Vagina (tissue), 2 donors: ENCODE measurements at places on chromosomes 4 and X.

DNA sequence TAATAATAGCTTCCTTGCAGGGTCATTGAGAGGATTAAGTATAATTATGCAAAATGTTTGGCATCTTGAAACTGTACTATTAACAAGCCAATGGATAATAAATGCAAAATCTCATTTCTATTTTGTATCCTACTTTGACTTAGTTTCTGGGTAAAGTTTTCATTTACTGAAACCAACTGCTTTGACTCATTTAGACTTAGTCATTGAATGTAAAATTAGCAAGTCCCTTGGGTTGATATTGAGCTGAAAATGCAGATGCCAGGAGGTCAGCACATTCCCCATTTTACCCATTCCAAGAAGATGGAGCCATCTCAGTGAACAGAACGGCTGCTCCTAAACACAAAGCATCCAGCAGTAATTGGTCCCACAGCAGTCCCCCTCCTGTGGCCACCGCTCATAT is 74.7 kb upstream of the GATB start:
- no peaks in the 10 kb centered on the region for H3K4me1 ChIP-seq
- DNase-seq: no peak
- H3K27me3 ChIP-seq: no peaks in the 10 kb centered on the region
- H3K36me3 ChIP-seq: no peaks in the 10 kb centered on the region

DNA sequence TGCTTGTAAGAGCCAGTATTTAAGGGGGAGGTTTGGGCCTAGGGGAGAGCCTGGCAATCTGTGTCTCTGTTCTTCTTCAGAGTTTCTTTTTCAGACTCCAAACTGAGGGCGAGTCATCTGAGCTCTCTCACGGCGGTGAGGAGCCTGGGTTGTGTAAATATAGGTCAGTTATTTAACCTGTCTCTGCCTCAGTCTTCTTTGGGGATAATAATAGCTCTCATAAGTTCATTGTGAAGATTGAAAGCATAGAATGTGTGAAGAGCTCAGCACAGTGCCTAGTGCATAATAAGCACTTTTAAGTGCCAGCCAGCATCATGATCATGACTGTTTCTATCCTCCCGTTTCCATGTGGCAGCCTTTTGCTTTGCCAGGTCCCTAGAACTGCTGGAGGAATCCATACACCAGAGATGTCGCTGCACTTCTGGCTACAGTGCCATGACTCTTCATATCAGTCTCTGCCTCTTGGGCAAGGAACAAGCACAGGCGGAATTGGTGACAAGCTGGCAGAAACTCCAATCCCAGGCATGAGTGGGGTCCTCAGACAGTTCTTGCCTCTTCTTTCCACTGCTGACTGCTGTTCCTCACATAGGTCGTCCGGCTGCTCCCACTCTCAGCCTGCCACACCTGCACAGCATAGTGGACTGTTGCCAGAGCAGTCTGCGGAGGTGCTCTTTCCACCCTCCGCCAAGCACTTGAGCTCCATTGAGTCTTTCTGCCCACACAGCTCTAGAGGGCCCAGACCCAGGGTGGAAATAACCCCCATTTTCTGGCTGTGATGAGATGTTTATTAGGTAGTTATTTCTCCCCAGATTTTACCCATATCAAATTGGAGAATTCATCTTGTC is 103.7 kb upstream of the MAML3 start:
- H3K36me3 ChIP-seq: no peaks in the 10 kb centered on the region
- peaks cover 13% of the 10 kb centered on the region for H3K4me1 ChIP-seq

DNA sequence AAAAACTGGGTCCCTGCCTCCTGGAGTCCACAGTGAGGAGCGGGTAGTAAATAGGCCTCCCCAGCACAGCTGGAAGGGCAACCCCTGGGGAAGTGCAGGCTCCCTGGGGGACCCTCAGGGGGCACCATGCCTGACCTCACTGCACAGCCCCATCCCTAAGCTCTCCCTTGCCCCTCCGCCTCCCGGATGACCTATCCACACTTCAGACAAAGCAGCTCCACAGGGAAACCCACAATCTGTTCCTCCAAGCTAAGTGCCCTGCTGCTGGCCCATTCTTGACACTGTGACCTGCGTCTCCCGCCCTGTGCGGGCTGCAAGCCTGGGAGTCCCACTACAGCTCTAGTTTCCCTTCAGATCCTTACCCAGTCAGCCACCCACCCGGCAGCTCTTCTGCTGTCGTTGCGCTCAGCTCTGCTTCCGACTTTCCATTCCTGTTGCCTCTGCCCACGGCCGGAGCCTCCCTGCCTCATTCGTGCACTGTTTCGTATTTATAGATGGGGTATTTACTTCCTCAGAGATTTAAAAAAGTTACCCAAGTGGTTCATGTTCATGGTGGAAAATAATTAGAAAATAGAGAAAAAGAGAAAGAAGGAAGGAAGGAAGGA is 47.0 kb upstream of the STOX2 start:
- H3K27me3 ChIP-seq: no peaks in the 10 kb centered on the region
- no peak for DNase-seq
- H3K4me1 ChIP-seq: no peaks in the 10 kb centered on the region
- H3K4me3 ChIP-seq: no peak overlapping the region
- H3K36me3 ChIP-seq: no peaks in the 10 kb centered on the region

GRCh38 chr4:176256921-176257320 is 12.1 kb downstream of the ASB5 start:
- no peak for DNase-seq
- no peaks in the 10 kb centered on the region for H3K27me3 ChIP-seq
- H3K4me3 ChIP-seq: no peak overlapping the region
- no peaks in the 10 kb centered on the region for H3K36me3 ChIP-seq
- no peaks in the 10 kb centered on the region for H3K4me1 ChIP-seq
- no peak overlapping the region for H3K27ac ChIP-seq
